Activated CD4-positive, alpha-beta T cell treated with anti-CD3 and anti-CD28 coated beads for 36 hours (primary cell): ENCODE measurements at places on chromosomes 4 and X. TPM values are rescaled to one million over a fixed set of nuclear protein-coding genes. Genes with fewer than 3 reads are reported as not detected.
A peak's percentile ranks its signal among the peaks of the same experiment; 100 is the strongest.

VCX gene
- total RNA-seq: not detected

DNA sequence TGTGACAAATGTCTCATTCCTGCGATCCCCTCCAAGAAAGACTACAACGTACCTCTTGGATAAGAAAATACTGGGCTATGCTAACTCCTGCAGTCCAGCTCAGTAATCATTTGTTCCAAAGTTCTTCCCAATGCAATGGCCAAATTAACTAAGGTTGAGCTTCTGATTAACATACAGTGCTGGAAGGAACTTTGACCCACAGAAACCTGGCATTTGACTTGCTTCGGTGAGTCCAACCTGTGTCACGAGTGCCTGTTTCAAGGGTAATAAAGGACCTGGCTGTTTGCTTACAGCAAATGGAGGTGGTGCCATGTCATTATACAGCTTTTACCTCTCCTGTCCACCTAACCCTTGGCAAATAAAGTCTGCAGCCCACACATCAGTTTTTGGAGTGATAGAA lies 83.2 kb downstream of the RBM47 start:
- DNase-seq: no peak

DNA sequence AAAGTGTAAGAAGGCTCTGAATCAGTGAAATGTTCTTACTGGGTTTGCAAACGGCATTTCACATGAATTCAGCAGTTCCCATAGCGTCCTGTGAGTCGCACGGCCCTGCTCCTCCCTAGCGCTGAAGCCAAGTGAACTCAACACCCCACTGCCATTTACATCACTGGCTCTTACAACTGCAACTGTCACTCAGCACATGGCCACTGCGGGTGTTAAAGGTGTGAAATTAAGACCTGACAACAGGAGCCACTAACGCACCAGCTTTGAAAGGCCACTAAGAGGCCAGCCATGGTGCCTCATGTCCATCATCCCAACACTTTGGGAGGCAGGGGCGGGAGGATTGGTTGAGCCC lies 31.7 kb downstream of the RNF212 start:
- peak; percentile 68 for DNase-seq

- no peak for DNase-seq
Measured at GRCh38 chr4:99857307-99857706, 36.9 kb downstream of the LAMTOR3 start.

NSUN7 gene
- 0.16 TPM for total RNA-seq

- DNase-seq: no peak
Measured at GRCh38 chrX:139008185-139008584, 296.7 kb upstream of the FGF13 start.

GRCh38 chrX:153725039-153725831 lies 579 bp downstream of the ABCD1 start:
- DNase-seq: peak; percentile 49

LAGE3 gene
- total RNA-seq: 34.7 TPM

- DNase-seq: no peak
Measured at GRCh38 chr4:13988353-13989305, 361.1 kb upstream of the BOD1L1 start.

RASGEF1B gene
- 3.4 TPM for total RNA-seq

PCSK1N gene
- 1.3 TPM for total RNA-seq

HUWE1 gene
- 554 TPM for total RNA-seq

AADAT gene
- not detected for total RNA-seq

DNA sequence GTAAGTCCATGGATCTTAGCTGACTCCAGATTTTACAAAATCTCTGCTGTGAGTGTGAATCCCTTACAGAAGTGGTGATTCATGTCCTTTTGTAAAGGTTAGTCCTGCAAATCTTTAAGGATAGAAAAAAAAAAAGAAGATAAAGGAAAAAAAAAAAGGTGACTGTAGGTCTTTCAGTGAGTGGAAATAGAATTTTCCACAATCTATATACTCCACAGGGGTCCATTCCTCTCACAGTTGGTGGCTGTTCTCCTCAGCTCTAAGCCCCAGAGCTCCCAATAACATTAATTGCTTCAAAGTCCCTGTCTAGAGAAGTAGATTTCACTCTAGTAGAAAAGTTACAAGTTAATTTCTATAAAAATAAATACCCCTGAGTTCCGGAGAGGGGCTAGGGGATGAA lies 189.1 kb downstream of the NDST4 start:
- no peak for DNase-seq

DNA sequence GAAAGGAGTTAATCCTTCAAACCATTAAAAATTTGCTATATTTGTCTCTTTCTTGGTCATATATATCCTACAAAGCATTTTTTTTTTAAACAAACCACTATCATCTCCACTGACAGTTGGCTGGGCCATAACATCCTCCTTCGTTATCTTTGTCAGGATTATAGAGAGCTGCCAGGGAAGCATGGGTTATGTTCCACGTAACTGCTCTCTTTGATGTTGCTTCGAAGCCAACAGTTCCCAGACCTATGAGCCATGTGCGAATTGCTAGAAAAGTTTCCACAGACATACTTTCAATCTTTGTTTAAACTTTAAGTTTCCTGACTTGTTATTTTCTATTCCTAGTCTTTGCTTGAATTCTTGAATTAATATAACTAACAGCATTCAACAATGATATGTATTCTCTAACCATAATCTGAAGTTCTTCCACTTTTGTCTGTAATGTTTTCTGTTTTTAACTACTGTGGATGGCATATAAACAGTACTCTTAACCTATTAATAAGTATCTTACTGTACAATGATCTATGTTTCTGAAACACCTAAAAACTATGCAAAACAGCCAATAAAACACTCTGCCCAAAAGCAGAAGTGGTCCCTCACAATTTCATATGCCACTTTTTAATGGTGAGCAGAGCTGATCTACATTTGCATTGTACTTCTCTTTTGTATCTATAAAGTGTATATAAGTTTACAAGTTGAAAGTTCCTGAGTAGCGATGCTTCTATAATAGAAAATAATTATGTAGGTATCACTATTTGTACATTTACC lies 37.9 kb downstream of the EREG start:
- DNase-seq: no peak

DNA sequence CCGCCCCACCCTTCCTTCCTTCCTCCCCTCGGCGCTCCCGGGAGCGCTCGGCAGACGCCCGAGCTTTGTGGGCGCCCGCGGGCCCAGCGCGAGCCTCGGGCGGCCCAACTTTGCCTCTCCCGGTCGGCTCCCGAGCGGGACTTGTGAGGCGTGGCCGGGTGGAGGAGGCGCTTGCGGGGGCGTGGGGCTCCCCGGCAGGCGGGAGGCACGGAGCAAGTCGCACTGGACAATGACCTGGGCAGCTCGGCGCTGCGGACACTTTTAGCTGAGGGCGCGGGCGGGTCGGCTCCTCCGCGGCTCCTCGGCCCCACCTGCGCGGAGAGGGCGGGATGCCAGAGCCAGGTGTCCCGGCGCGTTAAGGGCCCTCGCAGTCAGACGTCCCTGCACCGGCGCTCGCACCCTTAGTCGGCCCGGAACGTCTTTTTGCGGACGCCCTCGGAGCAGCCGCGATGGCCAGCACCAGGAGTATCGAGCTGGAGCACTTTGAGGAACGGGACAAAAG lies 385 bp downstream of the DCLK2 start:
- peak; percentile 27 for DNase-seq

GRCh38 chrX:45619290-45619689 lies 418.6 kb upstream of the DIPK2B start:
- DNase-seq: no peak

EVC2 gene
- 0.48 TPM for total RNA-seq

RIPPLY1 gene
- not detected for total RNA-seq

NUDT10 gene
- total RNA-seq: 1.8 TPM

DNA sequence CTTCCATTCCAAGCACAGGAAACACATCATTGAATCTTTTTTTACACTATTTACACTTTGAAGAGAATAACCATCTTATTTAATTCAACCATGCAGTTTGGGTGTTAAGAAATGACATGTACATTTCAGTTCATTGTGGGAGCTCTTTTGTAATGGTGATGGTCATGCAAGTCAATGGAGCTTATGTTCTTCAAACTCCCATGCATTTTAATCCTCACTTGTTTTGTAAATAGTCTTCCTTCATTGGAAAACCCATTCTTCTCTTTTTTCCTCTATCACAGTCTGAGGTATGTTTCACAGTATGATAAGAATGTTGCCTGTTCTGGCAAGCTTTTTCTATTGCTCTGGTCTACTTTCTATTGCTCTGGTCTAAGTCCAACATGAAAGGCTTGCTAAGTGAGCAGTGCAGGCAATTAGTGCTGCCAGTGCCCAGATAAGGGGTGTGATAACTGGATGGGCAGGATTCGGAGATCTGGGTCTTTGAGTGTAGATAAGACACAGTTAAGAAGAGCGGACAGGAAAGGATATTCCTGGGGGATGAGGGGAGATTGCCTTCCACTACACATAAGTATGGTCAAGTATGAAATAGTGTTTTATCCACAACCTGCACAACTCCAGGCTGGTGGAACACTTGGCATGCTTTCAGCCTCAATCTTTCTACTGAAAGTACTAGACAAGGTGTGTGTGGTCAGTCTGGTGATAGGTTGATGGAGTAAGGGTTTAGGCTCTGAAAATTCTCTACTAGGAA lies 17.1 kb downstream of the AFP start:
- no peak for DNase-seq

DNA sequence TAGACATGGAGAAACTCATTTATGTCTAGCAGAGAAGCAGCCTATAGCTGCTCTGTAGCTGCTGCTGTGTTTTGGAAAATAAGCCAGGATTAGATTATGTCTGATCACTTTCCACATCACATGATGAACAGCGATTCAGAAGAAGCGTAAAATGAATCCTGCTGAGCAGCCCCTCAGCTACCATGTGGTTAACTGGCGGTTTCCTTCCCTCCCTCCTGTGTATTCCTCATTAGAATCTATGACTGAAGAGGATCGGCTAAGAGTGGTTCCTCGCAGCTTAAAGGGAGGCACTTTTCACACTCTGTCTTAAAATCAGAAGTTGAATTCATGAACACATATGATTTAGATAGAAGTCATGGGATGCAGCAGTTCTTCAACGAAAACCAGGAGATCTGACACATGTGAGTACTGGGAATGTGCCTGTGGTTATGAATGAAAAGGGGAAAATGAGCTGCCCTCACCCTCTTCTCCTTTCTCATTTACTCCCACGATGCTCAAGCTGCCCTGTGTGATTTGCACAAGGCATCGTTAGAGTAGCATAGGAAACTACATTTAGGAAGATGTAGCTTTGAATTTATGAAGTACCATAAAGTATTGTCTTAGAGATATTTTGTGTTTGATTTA lies at the start of gene PPEF1:
PPEF1 (plus strand) TSS at position 220 of the 624 bp plus-strand sequence; CDS start at position 356, 136 bp downstream.
- no peak for DNase-seq

DNA sequence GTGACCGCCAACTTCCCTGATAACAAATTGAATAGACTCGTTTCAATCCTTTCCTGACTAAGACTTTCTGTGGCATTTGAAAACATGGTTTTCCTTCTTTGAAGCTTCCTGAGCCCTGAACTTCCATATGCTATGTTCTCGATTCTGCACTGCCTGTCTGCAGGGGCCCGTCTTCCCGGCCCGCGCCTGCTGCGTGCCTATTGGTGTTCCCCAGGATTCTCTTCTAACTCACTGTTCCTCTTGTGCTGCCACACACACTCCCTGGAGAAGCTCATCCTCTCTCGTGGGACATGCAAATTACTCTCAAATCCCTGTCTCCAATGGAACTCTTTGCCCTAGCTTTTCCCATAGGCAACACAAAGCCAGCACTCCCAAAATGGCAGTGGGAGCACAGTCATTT lies 262.9 kb upstream of the GATB start:
- DNase-seq: no peak

GRCh38 chr4:73860181-73860580 lies 7.1 kb downstream of the PF4V1 start:
- no peak for DNase-seq

DNA sequence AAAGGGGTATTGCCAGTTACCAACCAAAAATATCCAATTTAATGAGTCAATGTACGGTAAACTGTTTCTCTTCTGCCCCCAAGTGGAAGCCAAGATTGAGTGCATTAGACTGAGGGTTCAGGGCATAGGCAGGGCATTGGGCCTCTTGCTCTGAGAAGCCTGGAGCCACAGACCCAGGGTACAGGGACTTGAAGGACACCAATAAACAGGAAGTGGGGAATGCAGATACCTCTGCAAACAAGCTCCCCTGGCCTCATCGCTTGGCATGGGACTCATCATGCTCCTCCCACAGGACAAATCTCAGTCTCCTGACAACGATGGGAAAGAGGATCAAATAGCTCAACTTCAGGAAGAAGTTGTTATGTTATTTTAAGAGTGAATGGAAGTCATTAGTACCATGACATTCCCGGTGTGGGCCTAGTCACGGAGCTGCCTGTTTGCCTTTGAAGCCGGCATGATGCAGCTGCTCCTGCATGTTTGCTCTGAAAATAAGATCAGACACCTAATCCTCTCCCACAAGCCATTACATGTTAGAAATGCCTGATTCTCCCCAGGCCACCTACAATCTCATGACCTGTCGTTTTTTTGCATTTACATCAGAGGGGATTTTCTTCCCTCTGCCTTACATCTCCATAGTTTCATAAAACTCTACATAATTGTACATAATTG lies 224.2 kb downstream of the RCHY1 start:
- no peak for DNase-seq

DNA sequence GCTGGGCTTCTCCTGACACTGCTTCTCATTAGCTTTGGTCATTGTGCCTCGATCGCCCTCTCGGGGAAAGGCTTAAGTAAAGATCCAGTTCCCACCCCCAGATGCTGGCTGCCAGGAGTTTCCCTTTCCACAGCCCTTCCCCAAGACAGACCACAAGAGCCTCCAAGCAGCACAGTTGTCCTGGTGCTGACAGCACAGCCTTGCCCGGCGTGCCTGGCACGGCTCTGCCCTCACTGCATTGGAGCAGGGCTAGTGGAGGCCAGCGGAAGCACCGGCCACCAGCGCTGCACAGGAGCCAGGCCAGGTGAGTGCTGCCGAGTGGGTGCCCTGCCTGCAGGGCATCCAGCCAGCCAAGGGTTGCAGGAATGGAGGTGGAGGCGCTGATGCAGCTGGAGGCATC lies 9.7 kb upstream of the MSANTD1 start:
- no peak for DNase-seq

DNA sequence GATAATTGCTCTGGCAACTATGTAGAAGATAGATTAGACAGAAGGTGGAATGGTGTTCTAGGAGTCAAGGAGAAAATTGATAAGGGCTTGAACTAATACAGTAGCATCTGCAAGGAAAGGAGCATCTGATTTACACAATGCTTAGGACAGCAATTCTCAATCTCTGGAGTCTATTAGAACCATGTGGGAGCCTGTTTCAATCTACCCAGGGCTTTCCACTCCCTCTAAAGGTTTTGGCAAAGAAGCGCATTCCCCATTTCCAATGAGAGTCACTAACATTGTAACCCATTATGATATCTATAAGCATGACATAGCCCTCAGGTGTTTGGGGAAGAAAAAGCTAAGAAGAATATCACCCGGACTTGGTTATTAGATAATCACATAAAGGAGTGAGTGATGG lies 168.2 kb downstream of the COL25A1 start:
- no peak for DNase-seq

- DNase-seq: no peak
Measured at GRCh38 chrX:46811121-46811520, 25.7 kb upstream of the RP2 start.

PNMA3 gene
- 0.75 TPM for total RNA-seq

- DNase-seq: no peak
Measured at GRCh38 chrX:49066690-49067089, 7.1 kb downstream of the PRAF2 start.

DCAF8L2 gene
- not detected for total RNA-seq

- no peak for DNase-seq
Measured at GRCh38 chr4:105280338-105281123, 133.9 kb downstream of the TET2 start.
